ENCODE measurements at places on chromosomes 1 and 21.

- no peak for DNase-seq
These were observed 72.2 kb downstream of the AGPAT3 start for GRCh38 chr21:43937051-43937832.

- DNase-seq: peak; percentile 61
These were observed 62.2 kb downstream of the LRRC40 start for GRCh38 chr1:70143048-70143659.

DNA sequence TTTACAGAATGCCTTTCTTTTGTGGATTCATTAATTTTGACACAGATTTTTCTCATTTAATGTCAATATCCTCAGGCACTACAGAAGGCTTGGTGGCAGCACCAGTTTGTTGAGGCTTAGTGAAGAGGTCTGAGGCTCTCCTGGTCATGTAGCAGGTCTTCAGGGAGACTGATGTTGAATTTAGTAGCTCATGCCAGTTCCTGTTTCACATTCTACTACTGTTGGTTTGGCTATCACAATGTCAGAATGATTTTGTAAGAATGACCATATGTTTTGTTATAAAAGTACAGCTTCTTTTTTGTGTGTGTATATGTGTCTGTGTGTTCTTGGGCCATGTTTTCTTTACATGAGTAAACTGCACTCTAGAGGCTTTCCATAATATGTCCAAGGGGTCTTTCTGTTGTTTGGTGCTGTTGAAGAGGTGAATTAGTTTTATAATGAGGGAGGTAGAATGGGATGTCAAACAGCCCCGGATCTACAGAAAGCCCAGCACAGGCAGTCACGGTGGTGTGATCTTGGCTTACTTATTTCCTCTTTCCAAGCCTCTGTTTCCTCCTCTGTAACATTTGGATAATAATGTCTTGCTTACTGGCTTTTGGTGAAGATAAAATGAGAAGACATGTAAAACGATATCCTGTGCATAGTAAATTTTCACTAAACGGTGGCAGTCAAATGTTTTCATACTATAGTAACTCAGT lies 32.0 kb downstream of the C1orf21 start:
- DNase-seq: no peak

GRCh38 chr21:46317710-46318463 lies 5.8 kb downstream of the C21orf58 start:
- DNase-seq: no peak

GRCh38 chr1:232045139-232045994 lies 418.8 kb downstream of the DISC1 start:
- DNase-seq: no peak

- no peak for DNase-seq
These were observed 63.6 kb downstream of the IRF2BP2 start for GRCh38 chr1:234546387-234546704.

GRCh38 chr1:204429746-204430145 lies 18.1 kb upstream of the PPP1R15B start:
- DNase-seq: no peak

- DNase-seq: no peak
These were observed 150.8 kb downstream of the FASLG start for GRCh38 chr1:172809750-172810149.

Measured in iris pigment epithelial cell (primary cell).